ENCODE measurements at places on chromosomes 5 and 9.

DNA sequence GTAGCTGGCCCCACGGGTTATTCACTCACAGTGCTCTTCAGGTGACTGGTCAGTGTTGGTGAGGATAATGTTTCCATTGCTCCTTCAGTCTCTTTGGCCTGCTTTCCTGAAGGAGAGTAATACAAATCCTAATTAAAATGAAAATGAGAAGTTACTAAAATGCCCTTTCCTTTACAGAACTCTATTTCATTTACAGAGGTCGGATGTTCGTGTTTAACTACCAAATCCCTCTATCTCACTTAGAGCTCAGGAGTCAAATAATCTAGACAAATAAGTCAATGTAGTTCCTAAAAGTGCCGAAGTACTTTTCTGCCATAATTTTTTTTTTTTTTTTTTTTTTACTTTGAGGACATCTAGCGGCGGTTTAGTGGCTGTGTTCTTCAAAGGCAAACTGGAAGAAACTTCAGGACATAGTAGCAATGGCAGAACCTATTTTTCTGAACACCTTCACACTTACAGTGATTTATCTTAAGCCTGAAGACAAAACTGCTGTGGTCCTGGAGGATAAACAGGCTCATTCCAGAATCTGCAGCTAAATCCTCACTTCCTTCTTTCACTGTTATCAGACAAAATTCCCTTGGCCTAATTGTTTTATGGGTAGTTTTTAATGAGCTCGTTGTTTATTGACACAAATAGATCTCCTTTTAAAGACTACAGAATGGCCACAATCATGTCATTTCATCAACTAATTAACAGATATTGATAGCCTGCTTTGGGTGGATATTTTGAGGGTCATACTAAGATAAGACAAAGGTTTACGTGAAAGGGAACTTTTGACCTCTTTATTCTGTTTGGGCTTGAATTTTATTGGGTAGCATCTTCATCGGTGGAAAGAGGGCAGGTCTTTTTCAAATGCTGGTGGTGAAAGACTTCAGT is 207.6 kb upstream of the DMRTA1 start:
- peak; percentile 17 for DNase-seq

- DNase-seq = no peak
Observed at GRCh38 chr5:14364096-14364495, 217.5 kb upstream of the OTULINL start.

- no peak for DNase-seq
Observed at GRCh38 chr5:95725937-95726810, 5.0 kb upstream of the RHOBTB3 start.

- DNase-seq = no peak
Observed at GRCh38 chr5:34804913-34805312, 34.1 kb upstream of the TTC23L start.

- no peak for DNase-seq
Observed at GRCh38 chr5:10488144-10488543, 46.5 kb downstream of the ROPN1L start.

DNA sequence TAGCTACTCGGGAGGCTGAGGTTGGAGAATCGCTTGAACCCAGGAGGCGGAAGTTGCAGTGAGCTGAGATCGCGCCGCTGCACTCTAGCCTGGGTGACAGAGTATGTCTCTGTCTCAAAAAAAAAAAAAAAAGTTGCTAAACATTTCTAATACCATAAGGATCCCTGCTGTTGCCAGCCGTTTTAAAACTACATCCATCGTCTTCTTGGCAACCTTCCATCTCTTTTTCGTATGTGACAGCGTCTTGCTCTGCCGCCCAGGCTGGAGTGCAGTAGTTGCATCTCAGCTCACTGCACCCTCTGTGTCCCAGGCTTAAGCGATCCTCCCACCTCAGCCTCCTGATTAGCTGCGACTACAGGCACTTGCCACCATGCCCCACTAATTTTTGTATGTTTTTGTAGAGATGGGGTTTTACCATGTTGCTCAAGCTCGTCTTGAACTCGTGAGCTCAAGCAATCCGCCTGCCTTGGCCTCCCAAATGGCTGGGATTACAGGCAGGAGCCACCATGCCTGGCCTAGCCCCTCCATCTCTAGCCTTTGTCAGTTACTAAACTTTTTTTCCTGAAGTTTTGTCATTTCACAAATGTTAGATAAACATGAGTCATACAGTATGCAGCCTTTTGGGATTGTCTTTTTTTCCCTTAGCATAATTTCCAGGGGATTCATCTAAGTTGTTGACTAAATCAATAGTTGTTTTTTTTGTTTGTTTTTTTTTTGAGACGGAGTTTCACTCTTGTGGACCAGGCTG is 13.5 kb downstream of the NSD1 start:
- DNase-seq = no peak

DNA sequence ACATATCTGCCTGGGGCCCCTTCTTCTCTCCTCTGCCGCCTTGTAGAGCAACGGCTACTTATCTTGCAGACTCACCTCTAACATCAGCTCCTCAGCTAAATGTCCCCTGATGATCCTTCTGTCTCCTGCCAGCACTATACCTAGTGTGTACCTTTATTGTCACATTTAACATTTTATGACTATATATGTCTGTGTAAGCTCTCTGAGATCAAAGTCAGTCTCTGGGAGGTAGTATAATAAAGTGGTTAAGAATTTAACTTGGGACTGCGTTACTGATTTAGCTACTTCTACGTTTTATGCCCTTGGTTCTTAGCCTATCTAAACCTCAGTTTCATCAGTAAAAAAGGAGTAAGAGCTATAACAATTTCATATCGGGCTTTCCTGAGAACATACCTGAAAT is 2.2 kb downstream of the TMED7 start:
- no peak for DNase-seq

GRCh38 chr5:82698026-82698425 is 379.2 kb downstream of the TMEM167A start:
- no peak for DNase-seq

DNA sequence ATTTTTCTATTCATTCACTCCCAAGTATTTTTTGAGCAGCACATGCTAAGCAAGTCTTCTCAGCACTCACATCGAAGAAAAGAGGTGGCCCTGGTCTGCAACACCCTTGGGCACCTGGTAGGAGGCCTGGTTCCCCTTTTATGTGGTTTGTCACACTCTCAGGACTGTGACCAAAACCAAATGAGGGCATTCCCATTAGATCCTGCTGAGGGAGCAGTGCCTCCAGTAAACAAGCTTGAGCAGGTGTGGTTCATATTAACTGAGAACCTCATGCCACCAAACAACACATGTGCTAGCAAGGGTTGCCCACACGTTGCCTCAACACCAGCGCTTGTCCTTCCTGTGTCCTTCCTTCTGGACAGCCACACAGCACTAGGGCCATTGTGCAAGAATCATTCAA is 26.9 kb upstream of the SYK start:
- no peak for DNase-seq

- no peak for DNase-seq
Observed at GRCh38 chr5:114581136-114581535, 219.3 kb downstream of the KCNN2 start.

DNA sequence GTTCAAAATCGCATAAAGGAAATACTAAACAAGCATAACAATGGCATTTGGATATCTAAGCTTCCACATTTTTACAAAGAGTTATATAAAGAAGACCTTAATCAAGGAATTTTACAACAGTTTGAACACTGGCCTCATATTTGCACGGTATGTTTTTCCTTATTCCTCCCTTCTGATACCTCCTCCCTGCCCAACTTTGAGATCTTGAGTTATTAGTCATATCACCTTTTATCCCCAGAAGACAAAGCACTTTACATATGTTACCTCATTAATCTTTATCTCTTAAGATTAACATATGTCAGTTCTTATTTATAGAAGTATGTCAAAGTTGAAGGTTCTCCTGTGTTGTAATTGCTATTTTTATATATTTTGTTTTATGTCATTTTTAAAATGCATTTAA is 29.8 kb downstream of the TDRD7 start:
- DNase-seq = no peak
